ENCODE measurements at places on chromosomes 7 and 10. TPM values are rescaled to one million over a fixed set of nuclear protein-coding genes. Genes with fewer than 3 reads are reported as not detected.

The ITGB8 gene
- 7.3 TPM for total RNA-seq

The FAM24B gene
- 6.8 TPM for total RNA-seq

The ZKSCAN5 gene
- 5.6 TPM for total RNA-seq

The CDHR1 gene
- total RNA-seq, result 99.3 TPM

The PPP1R3A gene
- not detected for total RNA-seq

The HELLS gene
- total RNA-seq, result 17.9 TPM

The SAMD9L gene
- total RNA-seq, result 10.7 TPM

The CCNY gene
- total RNA-seq, result 43.5 TPM

The RNF148 gene
- 0.57 TPM for total RNA-seq

The CUBN gene
- 0.42 TPM for total RNA-seq

The ZP3 gene
- total RNA-seq, result 4.8 TPM

The ZNF775 gene
- total RNA-seq, result 11.3 TPM

The SLC35G1 gene
- total RNA-seq, result 13.4 TPM

The FOXL3 gene
- 0.79 TPM for total RNA-seq

The AKR1D1 gene
- total RNA-seq, result not detected

The GBF1 gene
- 59.8 TPM for total RNA-seq

The STX1A gene
- 7.2 TPM for total RNA-seq

The GARIN1A gene
- total RNA-seq, result 0.89 TPM

The STYXL1 gene
- 36.7 TPM for total RNA-seq

The ADAM12 gene
- total RNA-seq, result 0.64 TPM

The PSMG3 gene
- total RNA-seq, result 28.7 TPM

The TAS2R41 gene
- not detected for total RNA-seq

The PGAM2 gene
- 0.52 TPM for total RNA-seq

The LIPK gene
- total RNA-seq, result not detected

The SEMA3D gene
- 2.6 TPM for total RNA-seq

The STEAP1B gene
- total RNA-seq, result 0.21 TPM

The HOXA4 gene
- 3.3 TPM for total RNA-seq

The TMEM213 gene
- not detected for total RNA-seq

The SFTPA2 gene
- total RNA-seq, result 5.6 TPM

The BEND7 gene
- total RNA-seq, result 20.4 TPM

The PCLO gene
- 8.8 TPM for total RNA-seq

The ACBD7 gene
- total RNA-seq, result 0.44 TPM

The SPDYE6 gene
- total RNA-seq, result not detected

The TMEM236 gene
- total RNA-seq, result 57.4 TPM

The ANKRD7 gene
- total RNA-seq, result not detected

The ANKRD2 gene
- total RNA-seq, result 0.24 TPM

The ABI1 gene
- 65.3 TPM for total RNA-seq

The CREM gene
- total RNA-seq, result 24.8 TPM

The RNF133 gene
- 0.32 TPM for total RNA-seq

The GSTO1 gene
- 89.9 TPM for total RNA-seq

The LRRN3 gene
- total RNA-seq, result 0.35 TPM

The DNAJC2 gene
- total RNA-seq, result 25.1 TPM

The CUZD1 gene
- total RNA-seq, result 3.6 TPM

The FAM131B gene
- total RNA-seq, result 1.8 TPM

The SEM1 gene
- total RNA-seq, result 53.5 TPM

The SLC13A1 gene
- 0.32 TPM for total RNA-seq
